Activated T-helper 2 cell treated with anti-CD3 and anti-CD28 coated beads, Interferon-gamma antibody, Interleukin-2, Interleukin-4, amounts not matched to agents 10 μg/mL and 5 μg/mL and 100 μg/mL, durations not matched to agents 14 hours and 24 hours and 36 hours (primary cell): ENCODE measurements at places on chromosomes 12 and 14.

GRCh38 chr12:128137140-128137539 lies 129.8 kb upstream of the TMEM132C start:
- no peak for DNase-seq

GRCh38 chr12:9971181-9971580 lies at the start of gene CLEC12A:
TSS of gene CLEC12A (plus strand) at chr12:9971409. CDS start at chr12:9971597, 188 bp downstream.
- DNase-seq = no peak

- no peak for DNase-seq
These were observed 590.2 kb upstream of the ATXN7L3B start for GRCh38 chr12:73947326-73948026.

GRCh38 chr14:71688576-71688975 lies 243.7 kb upstream of the RGS6 start:
- no peak for DNase-seq

GRCh38 chr12:72236071-72236705 lies 36.0 kb upstream of the TRHDE start:
- no peak for DNase-seq

GRCh38 chr14:59161561-59162175 lies 26.8 kb upstream of the DAAM1 start:
- no peak for DNase-seq

DNA sequence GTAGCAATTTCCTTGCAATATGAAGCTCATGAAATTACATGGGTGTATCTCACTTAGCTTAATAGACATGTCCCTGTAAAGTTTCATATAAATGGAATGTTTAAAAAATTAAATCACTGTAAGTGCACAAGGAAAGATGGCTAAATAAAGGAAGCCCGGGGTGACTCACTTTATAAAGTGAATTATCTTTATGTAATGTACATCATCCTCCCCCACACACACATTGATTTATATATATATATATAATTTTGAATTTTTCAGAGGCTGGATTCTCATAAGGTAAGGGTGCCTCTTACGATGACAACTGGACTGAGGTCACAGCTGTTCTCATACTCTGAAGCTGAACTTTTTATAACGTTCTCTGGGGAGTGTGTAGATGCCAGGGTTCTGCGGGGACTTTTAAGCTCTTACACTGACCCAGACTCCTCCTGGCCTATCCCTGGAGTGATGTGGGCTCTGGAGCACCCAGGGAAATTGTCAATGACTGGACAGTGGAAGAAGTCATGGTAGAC lies 108.7 kb upstream of the HIF1A start:
- DNase-seq = no peak

GRCh38 chr14:40386433-40386832 lies 954.2 kb upstream of the FBXO33 start:
- no peak for DNase-seq

- no peak for DNase-seq
These were observed 8.4 kb upstream of the TMTC1 start for GRCh38 chr12:29792132-29792531.

GRCh38 chr14:85597701-85598100 lies 67.8 kb downstream of the FLRT2 start:
- no peak for DNase-seq

GRCh38 chr14:72590577-72590976 lies 303.3 kb downstream of the DPF3 start:
- DNase-seq = no peak

DNA sequence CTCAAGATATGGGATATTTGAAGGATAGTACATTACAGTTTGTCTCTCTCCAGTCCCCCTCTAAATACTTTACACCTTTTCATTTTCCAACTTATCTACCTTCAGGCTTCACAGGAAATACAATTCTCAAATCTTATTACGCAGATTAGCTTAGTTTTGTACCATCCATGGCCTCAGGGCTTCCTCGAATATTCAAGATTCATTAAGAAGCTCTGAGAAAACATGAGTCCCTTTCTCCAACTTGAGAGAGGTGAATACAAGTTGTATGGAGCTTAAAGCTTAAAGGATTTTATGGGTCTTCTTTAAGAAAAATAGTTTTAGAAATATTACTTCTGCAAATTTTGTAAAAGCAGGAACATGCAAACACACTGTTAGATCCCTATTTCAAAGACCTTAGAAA lies 1212.5 kb downstream of the GALC start:
- no peak for DNase-seq

DNA sequence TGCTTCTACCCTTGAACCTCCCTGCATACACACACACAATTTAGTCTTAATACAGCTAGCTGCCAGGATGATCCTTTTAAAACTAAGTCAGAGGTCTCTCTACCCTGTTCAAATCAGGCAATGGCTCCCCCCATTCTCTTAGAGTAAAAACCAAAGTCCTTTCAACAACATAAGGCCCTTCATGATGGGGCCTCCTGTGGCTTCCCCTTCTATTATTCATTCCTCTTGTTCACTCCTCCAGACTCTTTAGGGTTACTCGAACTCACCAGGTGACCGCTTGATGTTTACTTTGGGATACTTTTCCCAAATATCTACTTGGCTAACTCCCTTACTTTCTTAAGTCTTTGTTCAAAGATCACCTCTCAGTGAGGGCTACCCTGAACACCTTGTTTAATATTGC lies 30.4 kb downstream of the DENND5B start:
- DNase-seq = no peak

DNA sequence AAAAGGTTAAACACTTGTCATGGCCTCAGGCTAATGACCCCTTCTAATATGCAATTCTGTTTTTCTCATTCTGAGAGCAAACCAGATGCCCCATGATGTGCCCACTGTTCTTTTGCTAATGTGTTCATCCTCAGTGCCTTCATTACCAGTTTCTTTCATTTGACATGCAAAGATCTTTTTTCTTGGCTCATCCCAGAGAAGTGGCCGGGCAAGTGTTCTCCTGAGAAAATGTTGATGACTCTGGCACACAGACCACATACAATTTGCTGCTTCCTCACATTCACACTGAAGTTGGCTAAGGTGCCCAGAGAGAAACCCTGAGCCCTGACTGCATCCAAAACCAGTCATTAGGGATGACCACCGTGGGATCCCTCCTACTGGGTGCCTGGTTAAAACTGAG lies 833.3 kb downstream of the DIO2 start:
- no peak for DNase-seq

DNA sequence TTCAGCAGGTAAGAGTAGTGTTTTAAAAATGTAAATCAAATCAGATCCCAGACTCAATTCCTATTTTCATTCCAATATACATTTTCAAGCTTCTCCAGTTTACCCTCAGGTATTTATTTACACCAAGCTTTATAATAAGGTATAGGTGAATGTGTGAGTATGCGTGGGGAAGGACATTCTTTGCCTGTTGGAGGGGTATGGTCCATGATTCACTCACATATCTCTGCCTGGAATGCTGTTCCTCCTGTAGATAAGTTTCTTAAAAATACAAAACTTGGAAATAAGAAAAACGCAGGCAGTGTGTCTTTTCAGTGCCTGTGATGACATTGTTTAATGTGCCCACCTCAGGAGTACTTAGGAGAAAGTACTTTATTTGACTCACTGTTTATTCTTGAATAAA lies 118.6 kb downstream of the CCDC91 start:
- no peak for DNase-seq

GRCh38 chr12:57049119-57049446 lies 846 bp downstream of the MYO1A start:
- no peak for DNase-seq

- DNase-seq = no peak
These were observed 178.9 kb upstream of the FKBP4 start for GRCh38 chr12:2615665-2616402.

GRCh38 chr12:59972905-59973304 lies 377.1 kb downstream of the SLC16A7 start:
- no peak for DNase-seq

GRCh38 chr14:74826574-74826973 lies 49.4 kb downstream of the PROX2 start:
- DNase-seq = no peak

- DNase-seq = no peak
These were observed 481.4 kb downstream of the TRHDE start for GRCh38 chr12:72753571-72753970.

- DNase-seq = no peak
These were observed 2.7 kb upstream of the PACS2 start for GRCh38 chr14:105311838-105312237.

- DNase-seq = no peak
These were observed 662 bp upstream of the BATF start for GRCh38 chr14:75521415-75522199.

DNA sequence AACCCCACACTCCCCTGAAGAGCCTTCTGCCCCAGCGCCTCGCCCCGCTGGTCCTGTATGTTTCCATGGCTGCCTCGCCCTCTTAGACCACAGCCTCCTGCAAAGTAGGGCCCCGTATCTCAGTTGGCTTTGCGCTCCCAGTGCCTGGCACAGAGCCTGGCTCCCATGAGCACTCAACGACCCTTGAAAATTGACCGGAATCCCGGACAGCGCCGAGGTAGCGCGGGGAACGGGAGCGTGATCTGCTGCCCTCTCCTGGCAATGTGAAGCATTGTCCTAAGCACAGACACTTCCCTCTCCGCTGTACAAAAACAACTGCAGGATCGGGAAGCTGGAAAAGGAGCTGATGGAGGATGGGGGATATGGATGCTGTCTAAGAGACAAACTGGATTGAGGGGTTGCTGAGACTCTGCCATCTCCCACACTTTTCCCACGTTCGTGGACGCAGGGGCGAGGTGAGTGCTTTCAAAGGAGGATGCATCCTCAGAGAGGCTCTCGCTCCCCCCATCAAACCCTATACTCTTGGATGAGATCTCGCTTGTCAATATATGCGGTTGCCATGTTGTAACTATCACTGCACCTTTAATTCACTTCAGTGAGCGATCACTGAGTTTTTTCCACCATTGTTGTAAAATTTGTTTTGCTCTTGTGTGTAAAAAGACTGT lies 10.7 kb upstream of the FKBP4 start:
- peak; percentile 24 for DNase-seq

DNA sequence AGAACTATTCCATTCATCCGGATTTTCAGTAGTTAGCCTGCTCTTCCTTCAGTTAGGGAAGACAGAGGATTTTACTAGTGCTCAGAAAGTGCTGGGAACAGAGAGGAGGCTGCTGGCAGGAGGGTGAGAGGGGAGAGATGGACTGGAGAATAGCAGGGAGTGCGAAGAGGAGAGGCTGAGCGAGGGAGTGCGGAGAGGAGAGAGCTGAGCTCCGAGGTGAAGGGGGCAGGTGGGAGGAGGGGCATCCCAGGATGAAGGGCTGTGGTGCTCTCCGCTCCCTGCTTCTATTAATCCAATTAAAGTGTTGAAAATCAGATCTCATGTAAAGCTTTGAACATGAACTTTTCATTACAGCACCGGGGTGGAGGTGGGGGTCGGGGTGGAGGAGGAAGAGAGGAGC lies 20.4 kb upstream of the SMOC1 start:
- no peak for DNase-seq

GRCh38 chr12:112823582-112824149 lies 32.1 kb downstream of the RPH3A start:
- no peak for DNase-seq
